ENCODE measurements at places on chromosomes 12 and 14.

GRCh38 chr12:2051700-2052621, 826 bp upstream of the CACNA1C start:
- DNase-seq, result peak; percentile 77

- peak; percentile 13 for DNase-seq
These were observed 63.1 kb downstream of the RASSF8 start for GRCh38 chr12:26021534-26021933.

- DNase-seq, result no peak
These were observed 4.5 kb upstream of the REM2 start for GRCh38 chr14:22878271-22879246.

GRCh38 chr12:105279460-105280056, 43.6 kb upstream of the APPL2 start:
- peak; percentile 58 for DNase-seq

- peak; percentile 61 for DNase-seq
These were observed 12.5 kb downstream of the PACS2 start for GRCh38 chr14:105326891-105327694.

GRCh38 chr12:104285740-104286515, 17.6 kb upstream of the EID3 start:
- DNase-seq, result no peak

GRCh38 chr12:48878548-48878947, 12.9 kb upstream of the RND1 start:
- DNase-seq, result no peak

GRCh38 chr14:102760496-102761193, 16.6 kb upstream of the TRAF3 start:
- no peak for DNase-seq

- no peak for DNase-seq
These were observed 23.1 kb upstream of the GNS start for GRCh38 chr12:64782191-64782876.

DNA sequence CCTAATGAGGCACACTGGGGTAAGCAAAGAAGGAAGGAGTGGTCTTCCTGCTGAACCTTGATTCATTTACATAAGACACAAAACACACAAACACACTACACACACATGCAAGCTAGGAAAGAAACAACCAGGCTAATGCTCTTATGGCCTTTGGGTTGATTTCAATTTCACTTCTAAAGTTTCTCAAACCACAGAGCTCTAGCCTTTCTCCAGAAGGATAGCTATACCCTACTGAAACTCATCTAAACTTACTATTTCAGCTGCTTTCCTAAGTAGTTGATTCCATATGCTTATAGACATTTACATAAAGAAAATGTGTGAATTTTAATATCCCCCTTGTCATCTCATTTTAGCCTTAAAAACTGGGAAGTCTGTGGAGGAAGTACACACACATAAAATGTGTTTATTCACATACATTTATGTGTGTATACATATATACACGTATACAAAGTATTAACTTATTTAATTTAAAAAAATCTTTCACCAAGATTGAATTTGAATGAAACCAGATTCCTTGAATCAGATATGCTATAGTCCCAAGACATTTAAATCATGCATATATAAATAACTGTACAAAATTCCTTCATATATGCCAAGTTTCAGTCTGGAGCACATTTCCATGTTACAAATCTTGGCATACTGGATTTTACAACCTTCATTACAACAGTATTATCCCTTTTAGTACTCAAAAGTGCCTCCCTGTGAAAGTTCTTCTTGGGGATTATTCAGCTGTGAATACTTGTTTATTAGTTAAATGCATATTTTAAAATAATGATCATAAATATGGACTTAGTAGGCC, 231.8 kb upstream of the NPAS3 start:
- DNase-seq, result no peak

DNA sequence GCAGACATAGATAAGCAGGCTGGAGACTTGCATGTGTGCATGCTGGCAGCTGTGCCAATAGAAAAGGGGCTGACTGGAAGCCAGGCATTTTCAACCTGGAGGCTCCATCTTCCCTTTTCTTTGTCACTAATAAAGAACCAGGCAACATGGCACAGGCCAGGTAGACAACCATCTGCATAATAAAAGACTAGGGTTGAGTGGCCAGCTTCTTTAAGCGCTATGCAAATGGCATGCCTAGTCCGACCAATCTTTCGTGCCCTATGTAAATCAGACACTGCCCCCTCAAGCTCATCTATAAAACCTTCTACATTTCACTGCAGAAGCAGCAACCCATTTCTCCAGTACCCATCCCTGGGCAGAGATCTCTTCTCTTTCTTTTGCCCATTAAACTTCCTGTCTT, 4.6 kb upstream of the KLRC1 start:
- DNase-seq, result peak; percentile 11

DNA sequence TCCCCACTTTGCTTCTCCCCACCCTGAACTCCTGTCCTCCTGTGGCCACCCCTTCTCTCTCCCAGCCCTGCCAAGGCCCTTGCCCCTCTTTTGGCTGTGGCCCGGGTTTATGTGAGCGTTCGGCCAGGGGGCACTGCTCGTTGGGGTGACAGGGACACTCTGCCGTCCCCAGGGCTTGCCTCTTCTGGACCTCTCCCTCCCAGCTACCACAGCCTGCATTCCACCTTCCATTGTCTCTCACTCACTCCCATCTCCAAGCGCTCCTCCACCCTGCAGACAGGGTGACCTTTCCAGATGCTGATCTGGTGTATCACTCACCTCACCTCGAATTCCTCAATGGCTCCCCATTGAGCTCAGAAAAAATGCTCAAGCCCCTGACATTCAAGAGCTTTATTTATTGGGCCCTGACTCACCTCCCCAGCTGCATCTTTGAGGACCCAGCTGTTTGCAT, 1.4 kb downstream of the SERPINA9 start:
- DNase-seq, result peak; percentile 13

DNA sequence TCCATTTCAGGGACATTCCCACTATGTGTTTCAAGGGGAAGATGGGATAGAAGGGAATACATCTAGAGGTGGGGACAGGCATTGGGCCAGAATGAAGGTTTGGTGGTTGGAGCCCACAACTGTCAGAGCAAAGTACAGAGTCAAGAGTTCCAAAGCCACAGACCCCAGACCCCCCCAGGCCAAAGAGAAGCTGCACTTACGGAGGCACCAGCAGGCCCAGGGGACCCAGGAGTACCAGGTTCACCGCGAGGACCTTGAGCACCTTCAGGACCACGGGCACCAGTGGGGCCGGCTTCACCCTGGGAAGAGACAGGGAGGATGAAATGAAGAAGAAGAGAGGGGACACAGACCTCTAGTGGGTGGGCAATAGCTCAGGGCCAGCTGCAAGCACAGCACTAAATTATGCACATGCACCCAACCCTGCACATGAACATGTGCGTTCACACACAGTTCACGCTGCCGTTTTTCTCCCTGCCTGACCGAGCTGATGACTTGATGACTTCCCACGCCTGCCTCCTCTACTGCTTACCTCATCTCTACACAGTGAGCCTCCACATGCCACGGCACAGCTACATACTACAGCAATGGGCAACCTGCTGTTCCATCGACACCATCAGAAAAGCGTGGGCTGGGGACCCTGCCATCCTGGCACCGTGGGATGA, 16.7 kb downstream of the COL2A1 start:
- DNase-seq, result no peak

DNA sequence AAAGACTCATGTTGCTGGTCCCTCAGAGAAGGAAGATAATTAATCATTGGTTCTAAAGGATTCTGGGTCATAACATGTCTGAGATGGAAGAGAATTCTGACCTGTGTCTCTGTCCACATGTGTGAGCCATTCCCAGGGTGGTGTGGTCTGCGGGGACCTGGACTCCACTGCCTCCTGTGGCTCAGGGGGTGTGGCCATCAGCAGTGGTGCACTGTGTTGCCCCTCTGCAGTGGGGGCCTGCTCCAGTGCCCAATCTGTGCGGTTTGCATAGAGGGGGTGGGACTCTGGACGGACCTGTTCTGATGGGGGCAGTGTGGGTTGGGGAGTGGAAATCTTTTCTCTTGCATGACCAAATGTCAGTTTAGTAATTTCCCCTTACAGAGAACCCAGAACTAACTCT, 13.5 kb downstream of the KRT85 start:
- DNase-seq, result no peak

GRCh38 chr14:53144244-53144643, 8.9 kb downstream of the DDHD1 start:
- no peak for DNase-seq

DNA sequence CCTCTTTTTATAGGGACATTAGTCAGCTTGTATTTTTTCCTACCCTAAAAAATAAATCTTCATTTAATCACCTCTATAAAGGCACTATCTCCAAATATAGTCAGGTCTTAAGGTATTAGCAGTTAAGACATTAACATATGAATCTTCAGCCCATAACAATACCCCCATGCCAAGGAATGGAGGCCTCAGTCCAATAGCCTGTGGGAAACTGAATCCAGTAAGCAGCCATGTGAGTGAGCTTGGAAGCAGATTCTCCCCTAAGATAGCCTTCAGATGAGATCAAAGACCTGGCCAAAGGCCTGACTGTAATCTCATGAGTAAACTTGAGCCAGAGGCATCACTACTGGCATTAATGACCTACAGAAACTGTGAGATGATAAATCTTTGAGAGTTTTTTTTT, 232.1 kb upstream of the SYT10 start:
- DNase-seq, result no peak

GRCh38 chr14:106507354-106507753, 981.0 kb downstream of the TMEM121 start:
- DNase-seq, result no peak

DNA sequence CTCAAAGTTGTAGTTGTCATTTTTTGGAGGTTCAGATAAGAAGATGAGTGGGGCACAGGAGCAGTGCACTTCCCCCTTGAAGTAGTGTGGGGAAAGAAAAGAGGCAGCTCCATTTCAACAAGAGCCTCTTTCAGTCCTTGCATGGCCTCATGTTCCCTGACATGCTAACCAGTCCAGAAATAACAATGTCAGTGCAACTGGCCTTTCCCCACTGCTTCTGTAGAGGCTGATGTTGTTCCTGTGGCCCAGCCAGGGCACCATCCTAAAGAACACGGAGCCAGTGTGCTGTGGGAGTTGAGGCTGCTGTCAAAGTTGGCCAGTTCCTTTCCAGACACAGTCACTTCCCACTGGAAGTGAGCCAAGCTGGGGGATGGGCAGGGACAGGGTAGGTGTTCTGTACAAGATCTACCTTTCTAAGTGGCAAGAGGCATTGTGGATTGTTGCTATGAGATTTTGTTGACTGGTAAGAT, 77.7 kb upstream of the SLC38A2 start:
- no peak for DNase-seq

DNA sequence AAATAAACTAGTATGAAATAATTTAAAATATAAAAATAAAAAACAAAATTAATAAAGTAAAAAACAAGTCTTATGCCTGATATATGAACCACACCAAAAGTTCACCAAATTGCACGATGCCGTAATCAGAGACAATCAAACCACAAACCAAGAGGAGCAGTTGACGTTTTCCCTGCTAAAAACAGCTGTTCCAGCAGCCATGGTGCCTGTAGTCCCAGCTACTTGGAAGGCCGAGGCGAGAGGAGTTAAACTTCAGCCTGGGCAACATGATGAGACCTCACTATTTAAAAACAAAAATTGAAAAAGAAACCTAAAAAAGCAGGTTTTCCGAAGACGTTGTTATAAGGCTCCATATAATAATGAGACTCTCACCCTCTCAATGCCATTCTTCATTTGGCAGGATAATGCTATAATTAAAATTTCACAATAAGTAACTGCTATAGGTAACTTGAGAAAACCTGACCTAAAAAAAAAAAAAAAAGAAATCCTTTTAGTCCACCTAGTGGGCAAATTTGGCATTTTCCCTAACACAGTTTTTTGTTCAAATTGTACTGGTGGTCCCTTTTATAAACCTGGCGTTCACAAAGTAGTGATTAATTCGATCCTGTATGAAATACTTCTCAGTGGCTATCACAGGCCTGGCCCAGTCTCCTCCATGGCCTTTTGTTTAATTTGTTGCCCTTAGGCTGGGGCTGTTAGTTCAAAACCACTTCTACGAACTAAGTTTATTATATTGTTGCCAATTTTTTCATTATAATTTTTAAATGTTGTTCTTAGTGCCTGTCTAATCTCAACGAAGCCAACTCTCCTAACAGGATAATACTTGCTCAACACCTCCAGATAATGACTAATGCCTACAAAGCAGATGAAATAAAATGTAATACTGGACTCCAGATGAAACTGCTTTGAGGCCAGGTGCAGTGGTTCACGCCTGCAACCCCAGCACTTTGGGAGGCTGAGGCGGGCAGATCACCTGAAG, 62.1 kb downstream of the TNFAIP2 start:
- DNase-seq, result peak; percentile 53

DNA sequence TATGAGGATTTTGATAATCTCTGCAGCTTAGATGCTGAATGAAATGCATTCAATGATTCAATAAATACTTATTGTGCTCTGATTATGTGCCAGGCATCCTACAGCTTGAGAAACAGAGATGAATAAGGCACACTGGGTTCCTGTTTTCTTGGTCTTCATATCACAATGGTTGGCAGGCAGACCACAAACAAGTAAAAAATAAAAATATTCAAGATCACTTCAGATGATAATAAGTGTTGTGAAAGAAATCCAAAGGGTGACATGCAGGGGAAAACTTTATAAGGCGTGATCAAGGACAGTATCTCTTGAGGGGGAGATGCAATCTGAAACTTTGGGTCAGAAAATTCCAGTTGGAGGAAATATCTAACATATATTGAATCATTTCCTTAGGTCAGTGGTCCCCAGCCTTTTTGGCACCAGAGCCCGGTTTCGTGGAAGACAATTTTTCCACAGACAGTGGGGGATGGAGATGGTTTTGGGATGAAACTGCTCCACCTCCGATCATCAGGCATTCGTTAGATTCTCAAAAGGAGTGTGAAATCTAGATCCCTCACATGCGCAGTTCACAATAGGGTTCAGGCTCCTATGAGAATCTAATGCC, 73.7 kb upstream of the RAP1B start:
- DNase-seq, result no peak

DNA sequence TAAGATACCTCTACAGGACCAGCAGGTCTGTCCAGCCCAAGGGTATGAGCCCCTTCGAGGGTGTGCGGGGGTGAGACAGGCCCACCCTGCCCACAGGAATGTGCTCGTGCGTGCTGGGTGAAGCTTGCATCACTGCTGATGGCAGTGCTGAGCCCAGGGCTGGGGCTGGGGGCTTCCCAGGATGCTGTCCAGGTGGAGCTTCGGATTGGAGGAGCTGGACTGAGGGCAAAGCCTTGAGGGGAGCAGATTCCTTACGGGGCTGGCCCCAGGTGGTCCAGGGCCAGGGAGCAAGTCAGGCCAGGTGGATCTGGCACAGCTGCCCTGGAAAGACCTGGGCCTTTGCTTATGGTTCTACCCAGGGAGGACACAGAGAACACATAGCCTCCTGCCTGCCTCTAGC, 2.5 kb upstream of the KRT85 start:
- no peak for DNase-seq

- DNase-seq, result peak; percentile 48
These were observed 880 bp upstream of the FLRT2 start for GRCh38 chr14:85528897-85529631.

- no peak for DNase-seq
These were observed 6.1 kb upstream of the CRADD start for GRCh38 chr12:93671044-93671443.

DNA sequence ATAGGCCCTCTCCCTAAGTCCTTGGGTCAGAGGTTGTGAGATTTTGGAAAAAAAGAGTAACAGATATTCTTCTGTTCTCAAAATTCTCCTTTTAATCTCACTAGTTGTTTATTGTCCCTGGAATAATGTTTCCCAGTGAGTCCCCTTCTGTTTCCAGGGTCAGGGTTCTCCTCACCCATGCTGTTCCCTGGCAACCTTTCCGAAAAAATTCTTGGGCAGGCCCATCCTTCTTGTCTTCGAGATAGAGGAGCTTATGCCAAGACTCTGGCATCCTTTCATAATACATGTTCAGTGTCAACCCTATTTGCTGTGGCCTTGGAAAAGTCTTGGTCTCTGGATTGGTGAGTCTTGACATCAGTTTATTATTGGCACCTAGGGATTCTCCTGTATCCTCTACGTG, 212.4 kb upstream of the FAR2 start:
- no peak for DNase-seq
